ENCODE measurements at places on chromosomes 5 and 9.

DNA sequence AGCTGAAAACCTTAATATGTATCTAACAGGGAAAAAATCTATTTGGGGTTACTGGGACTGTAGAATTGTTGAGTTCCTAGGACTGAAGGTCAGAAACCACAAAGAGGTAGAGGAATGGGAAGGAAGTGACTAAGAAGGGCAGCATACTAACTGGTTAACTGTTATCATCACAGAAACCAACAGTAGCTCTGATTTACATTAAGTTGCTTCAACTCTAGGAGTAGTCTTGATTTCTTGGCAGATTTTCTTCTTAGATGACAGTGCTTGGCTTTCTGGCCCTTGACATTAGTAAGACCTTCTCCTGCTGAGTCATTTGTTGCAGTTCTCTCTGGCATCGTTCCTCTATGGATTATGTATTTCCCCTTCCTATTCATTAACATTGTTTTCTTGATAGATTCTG lies 116.1 kb upstream of the RASA1 start:
- no peak for DNase-seq

DNA sequence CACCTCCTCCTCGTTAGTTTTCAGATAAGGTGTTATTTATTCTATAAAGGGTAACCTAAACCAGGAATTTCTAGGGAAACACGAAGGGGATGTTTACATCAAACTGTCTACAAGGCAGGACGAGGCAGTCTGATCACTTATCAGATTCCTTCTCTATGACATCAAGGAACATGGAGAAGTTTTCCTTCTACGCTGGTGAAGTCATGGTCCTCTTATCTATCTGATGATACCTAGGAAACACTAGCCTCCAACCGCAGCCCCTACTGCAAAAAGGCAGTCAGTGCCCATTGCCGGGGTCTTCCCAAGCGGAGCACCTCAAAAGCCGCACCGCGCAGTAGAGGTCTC lies 1.5 kb downstream of the MPDZ start:
- no peak for DNase-seq

DNA sequence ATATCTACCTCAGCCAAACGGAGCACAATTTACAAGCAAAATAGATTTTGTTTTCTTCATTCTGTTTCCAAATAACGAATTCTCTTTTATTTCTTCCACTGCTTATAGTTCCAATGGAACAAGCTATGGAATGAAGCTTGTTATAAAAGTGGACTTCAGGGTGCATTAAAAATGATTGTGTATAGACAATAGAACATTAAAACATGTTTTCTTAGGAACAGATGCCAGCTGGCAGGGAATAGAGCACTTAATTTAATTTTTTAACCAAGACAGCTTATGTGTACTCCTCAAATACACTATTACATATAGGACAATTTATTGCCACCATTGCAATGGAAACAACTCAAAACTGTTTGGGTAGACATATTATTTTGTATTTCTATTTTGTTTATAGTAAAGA lies 860.1 kb upstream of the TYRP1 start:
- no peak for DNase-seq

DNA sequence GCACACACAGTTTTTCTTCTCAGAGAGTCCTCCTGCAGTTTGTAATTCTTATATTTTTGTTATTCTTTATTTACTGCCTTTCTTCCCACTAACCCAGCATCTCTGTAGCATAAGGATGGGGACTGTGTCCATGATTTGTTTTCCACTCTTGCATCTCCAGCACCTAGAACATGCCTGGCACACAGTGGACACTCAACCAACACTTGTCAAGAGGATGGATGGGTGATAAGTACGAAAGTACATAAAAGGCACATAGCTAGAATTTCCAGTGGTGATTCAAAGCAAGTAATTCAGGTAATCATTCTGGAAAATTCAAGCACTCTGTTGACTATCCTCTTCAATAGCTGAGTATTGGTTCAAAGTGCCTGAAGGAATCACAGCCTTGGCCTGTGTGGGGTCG lies 60.2 kb upstream of the TRIO start:
- DNase-seq = no peak

- no peak for DNase-seq
These were observed 213.9 kb upstream of the FBXL7 start for GRCh38 chr5:15285901-15286583.

GRCh38 chr5:149408252-149409099 lies 29.4 kb upstream of the IL17B start:
- DNase-seq = no peak

- DNase-seq = no peak
These were observed 176.2 kb downstream of the DMRTA1 start for GRCh38 chr9:22622815-22623214.

Data from stimulated activated CD8-positive, alpha-beta memory T cell treated with anti-CD3 and anti-CD28 coated beads, Interleukin-2, amount 100 ng/mL, for 1 hour (primary cell).